Hepatocyte (in vitro differentiated cells): ENCODE measurements at places on chromosomes 16 and 17. TPM values are rescaled to one million over a fixed set of nuclear protein-coding genes. Genes with fewer than 3 reads are reported as not detected.

The CDRT15 gene
- polyA plus RNA-seq: 0.50 TPM in 1 of 2 replicates, not detected in the other

DNA sequence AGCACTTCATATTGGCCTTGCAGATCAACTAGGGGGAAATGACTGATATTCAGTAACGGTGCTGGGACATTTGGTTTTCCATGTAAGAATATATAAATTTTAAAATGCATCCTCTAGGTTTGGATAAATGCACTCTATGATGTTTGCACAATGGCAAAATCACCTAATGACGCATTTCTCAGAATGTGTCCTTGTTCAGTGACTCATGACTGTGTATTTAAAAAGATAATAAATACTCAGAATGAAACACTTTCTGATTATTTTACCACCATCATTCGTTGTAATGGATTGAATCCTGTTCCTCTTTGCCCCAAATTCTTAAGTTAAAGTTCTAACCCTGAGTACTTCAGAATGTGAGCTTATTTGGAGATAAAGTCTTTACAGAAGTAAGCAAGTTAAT is 17.2 kb upstream of the ADGRG1 start:
- no peaks in the 10 kb centered on the region for H3K36me3 ChIP-seq
- H3K4me1 ChIP-seq: peaks cover 14% of the 10 kb centered on the region
- no peak overlapping the region for H3K4me3 ChIP-seq
- peak overlapping the region; percentile 68 for H3K27ac ChIP-seq
- peak; percentile 18 for DNase-seq

The KRT12 gene
- polyA plus RNA-seq: not detected in 2 replicates

The RASD1 gene
- polyA plus RNA-seq: 44.8 and 46.9 TPM in 2 replicates

GRCh38 chr17:41676058-41676419 is 12.6 kb upstream of the EIF1 start:
- no peaks in the 10 kb centered on the region for H3K27me3 ChIP-seq
- H3K36me3 ChIP-seq: no peaks in the 10 kb centered on the region
- H3K4me1 ChIP-seq: peaks cover 6% of the 10 kb centered on the region
- H3K27ac ChIP-seq: peak overlapping the region; percentile 61

The MYO15B gene
- 124 and 132 TPM in 2 replicates for polyA plus RNA-seq

The KIF2B gene
- polyA plus RNA-seq: not detected in 2 replicates

The ZNF385C gene
- 0.45 and 1.4 TPM in 2 replicates for polyA plus RNA-seq

GRCh38 chr17:8706431-8706830 is 38.2 kb downstream of the CCDC42 start:
- H3K27me3 ChIP-seq: no peaks in the 10 kb centered on the region
- DNase-seq: no peak
- H3K4me3 ChIP-seq: no peak overlapping the region
- no peaks in the 10 kb centered on the region for H3K36me3 ChIP-seq
- peaks cover 13% of the 10 kb centered on the region for H3K4me1 ChIP-seq

GRCh38 chr16:58515125-58515870 is at the start of gene SETD6:
TSS of gene SETD6 (plus strand) at chr16:58515517. CDS start at chr16:58515538, 21 bp downstream.
- H3K27me3 ChIP-seq: no peaks in the 10 kb centered on the region
- peak; percentile 93 for DNase-seq
- peaks cover 21% of the 10 kb centered on the region for H3K4me1 ChIP-seq
- H3K36me3 ChIP-seq: no peaks in the 10 kb centered on the region

- no peak for DNase-seq
- H3K4me3 ChIP-seq: no peak overlapping the region
- H3K36me3 ChIP-seq: no peaks in the 10 kb centered on the region
- H3K27ac ChIP-seq: no peak overlapping the region
- no peaks in the 10 kb centered on the region for H3K27me3 ChIP-seq
- H3K4me1 ChIP-seq: no peaks in the 10 kb centered on the region
Observed at GRCh38 chr17:17175917-17176316, 30.2 kb downstream of the PLD6 start.
